ENCODE measurements at places on chromosomes 2 and 18.

GRCh38 chr2:106517329-106517728 is 30.2 kb downstream of the CD8B2 start:
- DNase-seq: no peak

DNA sequence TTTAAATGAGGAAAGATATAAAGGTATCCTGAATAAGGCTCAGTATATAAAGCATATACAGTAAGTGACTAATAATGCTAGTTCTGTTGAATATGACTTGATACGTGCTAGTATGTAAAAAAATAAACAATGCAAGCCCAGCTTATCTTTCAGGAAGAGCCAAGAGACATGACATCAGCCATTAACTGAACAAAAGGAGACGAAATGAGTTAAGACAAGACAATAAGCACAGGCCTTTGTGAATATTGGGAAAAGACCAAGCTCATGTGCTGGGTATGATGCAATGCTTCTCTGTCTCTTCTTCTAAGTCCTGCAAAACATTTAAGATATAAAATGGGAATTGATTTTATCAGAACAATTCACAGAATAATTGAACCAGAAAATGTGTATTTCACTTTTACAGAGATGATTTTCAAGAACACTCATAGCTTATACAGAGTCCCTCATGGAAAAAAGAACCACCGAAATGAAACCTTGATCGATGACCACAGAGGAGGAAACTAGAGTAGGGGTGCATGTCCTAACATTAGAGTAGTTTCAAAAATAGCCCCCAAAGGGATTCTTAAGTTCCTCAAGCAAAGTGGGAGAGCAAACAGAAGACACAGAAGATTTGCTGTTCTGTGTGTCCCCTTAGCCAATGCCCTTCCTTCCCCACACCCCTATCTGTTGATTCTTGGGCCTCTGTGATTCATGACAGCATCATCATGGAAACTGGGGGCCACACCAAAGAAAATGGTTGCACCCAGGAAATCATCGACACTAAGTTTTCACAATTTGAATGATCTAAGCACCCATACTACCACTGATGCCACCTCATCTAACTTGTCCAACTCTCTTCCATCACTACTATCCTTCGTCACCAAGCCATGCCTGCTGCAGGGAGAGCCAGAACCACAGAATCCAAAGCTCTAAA is 68.0 kb upstream of the CRIM1 start:
- DNase-seq: no peak

DNA sequence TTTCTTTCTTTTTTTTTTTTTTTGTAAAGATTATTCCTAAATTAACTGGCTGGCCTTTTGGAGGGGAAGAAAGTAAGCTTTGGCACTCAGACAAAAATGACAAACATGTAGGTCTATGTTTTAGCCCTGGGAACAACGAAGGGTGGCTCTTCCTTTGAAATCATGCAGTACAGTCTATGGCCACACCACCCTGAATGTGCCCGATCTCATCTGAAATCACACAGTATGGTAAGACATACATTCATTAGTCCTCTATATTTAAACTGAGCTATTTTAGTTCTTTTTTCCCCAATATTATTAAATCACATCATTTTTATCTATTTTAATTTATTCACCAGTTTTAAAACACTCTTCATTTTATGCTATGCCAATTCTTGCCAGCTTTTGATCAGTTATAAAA is 48.2 kb downstream of the PLA2R1 start:
- DNase-seq: no peak

DNA sequence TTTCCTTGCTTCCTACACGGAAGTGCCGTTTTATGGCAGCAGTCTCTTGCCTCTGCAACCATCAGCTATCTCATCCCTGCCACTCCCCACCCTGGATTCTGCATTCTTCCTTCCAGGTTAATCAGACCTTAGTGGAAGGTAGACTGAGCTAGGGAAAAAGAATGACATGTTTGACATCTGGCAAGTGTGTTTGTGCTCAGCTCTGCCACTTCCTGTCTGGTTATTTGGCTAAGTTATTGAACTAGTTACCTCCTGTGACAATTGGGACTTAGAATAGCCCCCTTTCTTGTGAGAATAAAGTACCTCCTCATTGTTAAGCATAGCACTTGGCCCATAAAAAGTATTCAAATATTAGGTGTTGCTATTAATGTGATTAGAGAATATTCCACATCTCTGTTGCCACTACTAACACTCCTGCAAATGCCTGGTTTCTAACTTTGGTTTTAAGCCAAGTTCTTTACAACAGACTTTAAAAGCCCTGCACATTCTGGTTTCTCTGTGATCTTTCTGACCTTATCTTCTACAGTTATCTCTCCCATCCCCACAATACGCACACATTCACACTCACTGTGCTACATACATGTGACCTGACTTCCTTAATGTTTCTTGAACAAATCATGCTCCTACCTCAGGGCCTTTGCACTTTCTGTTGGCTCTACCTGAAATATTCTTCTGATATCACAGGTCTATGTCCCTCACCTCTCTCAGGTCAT is 10.8 kb upstream of the MAPRE2 start:
- peak; percentile 50 for DNase-seq

DNA sequence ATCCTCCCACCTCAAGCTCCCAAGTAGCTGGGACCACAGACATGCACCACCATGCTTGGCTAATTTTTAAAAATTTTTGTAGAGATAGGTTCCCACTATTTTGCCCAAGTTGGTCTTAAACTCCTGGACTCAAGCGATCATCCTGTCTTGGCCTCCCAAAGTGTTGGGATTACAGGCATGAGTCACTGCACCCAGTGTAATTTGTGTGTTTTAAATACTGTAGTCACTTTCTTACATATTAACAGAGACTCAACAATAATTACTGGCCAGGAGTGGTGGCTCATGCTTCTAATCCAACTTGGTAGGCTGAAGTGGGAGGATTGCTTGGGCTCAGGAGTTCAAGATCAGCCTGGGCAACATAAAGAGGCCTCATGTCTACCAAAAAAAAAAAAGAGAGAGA is 293.0 kb downstream of the RDH14 start:
- no peak for DNase-seq

- no peak for DNase-seq
These were observed 113.3 kb downstream of the SCG2 start for GRCh38 chr2:223488814-223489213.

DNA sequence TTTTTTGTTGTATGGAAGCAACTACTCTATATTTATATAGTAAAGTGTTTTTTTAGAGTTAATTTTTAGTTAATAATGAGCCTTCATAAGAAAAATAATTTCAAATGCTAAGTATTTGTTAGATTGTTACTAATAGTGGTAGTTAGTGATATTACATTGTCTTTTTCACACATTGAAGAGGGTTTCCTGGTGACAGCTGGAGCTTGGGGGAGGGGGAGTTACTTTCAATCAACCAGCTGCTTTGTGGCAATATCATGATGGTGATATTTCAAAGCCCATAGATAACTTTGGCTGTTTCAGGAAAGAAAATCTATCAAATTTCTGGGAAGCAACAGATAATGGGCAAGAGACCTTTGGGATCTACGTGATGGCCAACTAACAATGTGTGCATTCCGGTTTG is 4.1 kb downstream of the RHBDD1 start:
- no peak for DNase-seq

DNA sequence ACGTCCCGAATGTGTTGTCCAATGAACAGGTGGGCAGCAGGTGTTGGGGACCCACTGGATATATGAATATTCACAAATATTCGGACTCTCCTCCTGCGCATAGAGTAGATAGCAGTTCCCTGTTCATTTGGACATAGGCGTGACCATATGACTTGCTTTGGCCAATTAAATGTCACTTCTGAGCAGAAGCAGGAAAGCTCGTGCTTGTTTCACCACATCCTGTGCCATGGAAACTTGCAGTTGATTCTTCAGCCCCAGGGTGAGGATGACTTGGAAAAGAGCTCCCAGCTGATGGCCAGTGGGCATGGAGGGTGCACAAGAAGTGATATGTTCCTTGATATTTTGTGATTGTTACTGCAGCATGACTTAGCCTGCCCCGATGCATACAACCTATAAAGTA is 52.6 kb downstream of the PTPRM start:
- no peak for DNase-seq

- DNase-seq: no peak
These were observed 257.0 kb upstream of the GYPC start for GRCh38 chr2:126399001-126399400.

GRCh38 chr2:33344230-33344629 is 132.2 kb upstream of the RASGRP3 start:
- DNase-seq: no peak

GRCh38 chr2:164458792-164459191 is 162.5 kb downstream of the GRB14 start:
- DNase-seq: no peak

DNA sequence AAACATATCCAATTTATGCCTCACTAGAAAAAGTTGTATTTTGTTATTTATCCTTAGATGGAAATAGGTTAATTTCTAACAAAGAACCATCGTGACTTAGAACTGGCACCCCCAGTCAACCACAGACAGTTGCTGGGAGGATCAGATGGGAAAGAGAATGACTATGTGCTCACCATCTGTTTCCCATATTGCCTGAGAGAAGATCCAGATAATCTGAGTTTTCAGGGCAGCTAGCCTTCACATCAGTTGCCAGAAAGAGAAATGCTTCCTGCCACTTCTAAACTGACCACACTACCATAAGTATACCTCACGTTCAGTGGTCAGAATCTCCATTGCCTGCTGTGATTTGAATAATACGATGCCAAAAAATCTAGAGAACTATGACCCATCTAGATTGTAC is 28.4 kb upstream of the NEB start:
- DNase-seq: no peak

DNA sequence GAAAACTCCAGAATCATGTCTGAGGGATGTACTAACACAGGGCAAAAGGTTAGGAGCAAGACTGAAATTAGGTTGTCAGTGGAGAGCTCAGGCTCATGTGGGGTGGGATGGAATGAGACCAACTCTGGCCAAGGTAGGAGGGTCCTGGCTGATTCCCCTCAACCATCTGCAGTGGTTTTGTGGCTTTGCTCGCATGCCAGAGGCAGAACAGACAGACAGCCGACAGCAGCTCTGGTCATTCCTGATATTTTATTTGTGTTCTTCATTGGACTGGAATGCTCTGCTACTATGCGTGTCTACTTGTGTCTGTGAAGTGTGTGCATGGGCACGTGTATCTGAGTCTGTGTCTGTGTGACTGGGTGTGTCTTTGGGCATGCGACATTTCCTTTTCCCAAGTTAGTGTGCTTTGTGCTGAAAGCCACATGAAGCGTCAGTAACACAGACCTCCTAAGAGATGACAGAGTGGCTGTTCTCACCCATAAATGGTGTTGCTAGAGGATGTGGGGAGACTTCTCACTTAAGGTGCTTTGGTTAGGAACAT is 239.5 kb downstream of the CNTNAP5 start:
- DNase-seq: no peak

Measured in KG1 (cell line).